ENCODE measurements at places on chromosomes 11 and 22.
A peak's percentile ranks its signal among the peaks of the same experiment; 100 is the strongest.

- DNase-seq, result no peak
Observed at GRCh38 chr22:37326726-37327125, 44.4 kb downstream of the CYTH4 start.

DNA sequence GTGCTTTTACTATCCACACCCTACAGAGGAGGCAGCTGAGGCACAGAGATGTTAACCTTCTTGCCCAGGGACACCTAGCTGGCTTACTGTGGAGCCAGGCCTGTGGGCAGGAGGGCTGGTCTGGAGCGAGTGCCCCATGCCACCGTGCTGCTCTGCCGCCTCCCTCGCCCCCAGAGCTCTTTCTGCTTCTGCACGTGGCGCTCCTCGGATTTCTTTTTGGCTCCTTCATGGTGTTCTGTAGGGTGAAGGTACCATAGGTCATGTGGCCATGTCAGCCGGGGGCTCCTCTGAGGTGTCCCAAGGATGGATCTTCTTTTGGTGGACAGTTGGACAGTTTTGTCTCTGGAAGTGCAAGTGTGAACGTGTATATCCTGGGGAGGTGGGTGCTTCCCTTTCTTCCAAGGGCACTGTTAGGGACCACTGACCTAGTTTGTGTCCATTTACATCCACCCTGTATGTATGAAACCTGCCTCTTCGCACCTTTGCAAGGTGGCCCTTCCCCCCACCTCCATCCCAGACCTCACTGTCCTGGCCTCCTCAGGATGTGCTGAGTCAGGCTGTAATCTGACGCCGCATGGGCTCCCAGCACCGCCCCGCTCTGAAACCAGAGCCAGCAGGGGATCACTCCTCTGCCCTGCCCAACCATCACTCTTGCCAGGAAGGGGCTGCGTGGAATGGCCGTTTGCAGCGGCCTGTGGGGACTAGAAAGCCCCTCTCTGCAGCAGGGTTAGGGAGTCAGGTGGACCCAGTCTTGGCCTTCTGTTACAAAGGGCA, 31.7 kb downstream of the POLR3H start:
- DNase-seq, result no peak

GRCh38 chr22:49447837-49448236, 379.8 kb downstream of the BRD1 start:
- no peak for DNase-seq

GRCh38 chr22:36369922-36370791, 17.6 kb downstream of the MYH9 start:
- no peak for DNase-seq

DNA sequence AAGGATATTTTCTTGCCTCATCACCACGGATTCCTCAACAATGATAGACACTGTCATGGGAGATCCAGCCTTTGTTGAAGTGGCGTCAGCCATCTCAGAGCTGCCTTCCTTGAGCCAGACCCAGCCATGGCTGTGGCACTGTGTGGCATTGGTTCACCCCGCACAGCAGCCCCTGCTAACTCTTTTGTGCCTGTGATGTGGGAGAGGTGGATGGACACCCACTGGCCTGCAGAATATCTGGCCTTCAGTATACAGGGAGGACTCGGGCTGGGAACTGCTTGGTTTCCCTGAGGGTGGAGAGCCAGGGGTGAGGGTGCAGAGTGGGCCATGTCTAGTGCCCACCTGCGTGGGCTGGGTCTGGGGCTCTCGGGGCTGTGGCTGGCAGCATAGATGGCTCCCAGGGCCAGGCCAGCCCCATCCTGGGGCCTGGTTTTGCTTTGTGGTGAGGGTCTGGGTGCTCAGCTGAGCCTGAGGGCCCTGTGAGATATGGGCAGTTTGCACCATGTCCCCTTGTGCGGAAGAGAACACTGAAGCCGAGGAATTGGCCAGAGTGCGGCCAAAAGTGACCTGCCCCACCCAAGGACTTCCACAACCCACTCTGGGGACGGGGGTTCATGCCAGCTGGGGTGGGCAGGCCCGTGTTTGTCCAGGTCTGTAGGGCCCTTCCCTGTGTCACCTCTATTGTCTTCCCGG, 6.1 kb downstream of the CLDN5 start:
- no peak for DNase-seq

- peak; percentile 81 for DNase-seq
Observed at GRCh38 chr22:19291580-19292457, at the start of gene CLTCL1. Gene CLTCL1, minus strand, starts transcription at chr22:19291719. Its CDS starts 78 bp downstream, at chr22:19291641.

DNA sequence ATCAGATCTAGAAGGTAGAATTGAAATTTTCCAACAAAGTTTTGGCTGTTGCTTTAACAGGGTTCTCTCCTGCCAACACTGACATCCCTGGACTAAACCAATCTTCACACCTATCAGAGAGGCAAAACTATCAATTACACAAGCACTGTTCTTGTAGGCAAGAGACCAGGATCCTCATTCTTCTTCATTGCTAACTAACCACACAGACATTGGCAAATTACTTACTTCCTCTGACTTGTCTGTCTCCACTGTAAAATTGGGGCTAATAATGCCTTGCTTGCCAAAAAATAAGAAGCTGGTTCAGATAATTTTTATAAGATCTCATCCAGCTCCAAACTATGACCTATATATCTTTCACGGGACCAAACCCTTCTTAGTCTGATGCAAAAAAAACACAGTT, 93.8 kb upstream of the DDI1 start:
- no peak for DNase-seq

GRCh38 chr22:24554313-24555164, at the start of gene GUCD1:
Gene GUCD1, minus strand, starts transcription at chr22:24555138. Its CDS starts 147 bp downstream, at chr22:24554991.
- peak; percentile 18 for DNase-seq

DNA sequence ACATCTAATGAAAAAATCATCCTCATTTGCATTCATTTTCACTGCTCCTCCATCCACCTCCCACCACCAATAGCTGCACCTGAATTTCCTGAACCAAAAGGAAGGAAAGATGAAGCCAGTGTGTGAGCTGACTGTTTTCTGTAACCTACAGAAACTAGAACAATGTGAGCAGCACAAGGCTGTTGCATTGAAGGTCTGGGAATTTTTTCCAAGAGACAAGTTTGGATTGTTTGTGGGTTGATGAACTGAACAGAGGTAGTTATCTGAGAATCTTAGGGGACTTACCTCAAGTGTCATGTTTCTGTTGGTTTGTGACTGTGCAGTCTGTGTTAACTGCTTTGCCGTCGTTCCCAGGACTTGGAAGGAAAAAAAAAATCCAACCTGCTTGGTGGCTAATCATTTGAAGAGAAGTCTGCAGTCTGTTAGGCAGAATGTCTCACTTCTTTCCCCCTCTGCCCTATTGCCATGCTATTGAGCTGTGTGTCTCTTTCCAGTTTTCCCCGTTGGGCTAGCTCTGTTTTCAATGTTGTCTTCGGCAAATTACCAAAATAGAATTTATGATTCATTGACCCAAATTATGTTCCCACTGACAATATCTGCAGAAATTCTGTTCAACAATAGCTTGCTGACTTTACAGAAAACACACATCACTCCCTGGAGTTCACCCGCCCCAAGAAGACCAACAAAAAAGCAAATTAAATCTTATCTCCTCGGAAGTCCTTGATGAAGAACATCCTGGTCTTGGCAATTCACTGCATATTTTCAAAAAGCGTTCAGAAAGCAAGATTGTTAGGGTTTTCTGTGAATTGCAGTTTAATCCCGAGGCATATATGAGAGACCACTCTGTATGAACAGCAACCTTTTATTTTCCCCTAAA, 76.0 kb downstream of the SC5D start:
- no peak for DNase-seq

- DNase-seq, result no peak
Observed at GRCh38 chr11:74487875-74488274, 5.6 kb downstream of the LIPT2 start.

DNA sequence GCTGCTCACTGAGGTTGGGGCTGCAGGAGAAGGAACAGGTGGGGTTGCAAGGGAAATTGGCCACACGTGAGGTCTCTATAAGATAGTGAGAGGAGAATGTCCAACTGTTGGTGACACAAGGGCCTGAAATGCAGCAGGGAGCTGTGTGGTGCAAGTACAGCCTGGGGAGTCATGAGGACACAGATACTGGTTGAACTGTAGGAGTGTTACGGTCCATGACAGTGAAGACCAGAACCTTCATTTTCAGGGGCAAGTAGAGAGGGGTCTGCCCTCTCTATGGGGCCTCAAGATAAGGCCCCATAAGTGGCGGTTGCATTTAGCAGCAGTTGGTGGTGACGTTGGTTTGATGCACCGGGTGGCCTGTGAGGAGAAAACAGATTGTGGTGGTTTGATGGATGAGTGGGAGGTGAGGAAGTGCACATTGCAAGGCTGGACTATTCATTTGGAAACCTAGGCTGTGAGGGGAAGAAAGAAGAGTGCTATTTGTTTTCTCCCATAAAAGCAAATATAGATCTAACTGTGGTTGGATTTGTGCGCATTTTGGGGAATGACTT, 39.4 kb downstream of the MICAL2 start:
- no peak for DNase-seq

- no peak for DNase-seq
Observed at GRCh38 chr11:25927411-25927953, 404.4 kb upstream of the ANO3 start.

DNA sequence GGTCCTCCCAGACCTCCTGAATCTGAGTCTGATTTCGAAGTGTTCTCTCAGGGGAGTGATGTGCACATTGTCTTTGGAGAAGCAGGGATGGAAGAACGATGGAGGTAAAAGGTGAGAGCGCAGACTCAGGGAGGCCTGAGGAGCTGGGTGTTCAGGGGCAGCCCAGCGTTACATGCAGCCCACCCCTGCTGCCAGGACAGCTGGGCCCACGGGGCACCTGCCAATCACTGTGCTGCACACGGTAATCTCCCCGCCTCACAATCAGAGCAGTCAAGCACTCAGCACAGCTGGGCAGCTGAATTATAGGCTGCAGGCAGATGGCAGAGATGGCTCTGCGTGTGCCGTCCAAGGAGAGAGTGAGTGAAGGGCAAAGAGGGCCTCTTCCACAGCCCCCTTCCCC, 17.9 kb upstream of the HTR3A start:
- DNase-seq, result no peak

- no peak for DNase-seq
Observed at GRCh38 chr22:32080904-32081303, 37.8 kb downstream of the SLC5A1 start.

DNA sequence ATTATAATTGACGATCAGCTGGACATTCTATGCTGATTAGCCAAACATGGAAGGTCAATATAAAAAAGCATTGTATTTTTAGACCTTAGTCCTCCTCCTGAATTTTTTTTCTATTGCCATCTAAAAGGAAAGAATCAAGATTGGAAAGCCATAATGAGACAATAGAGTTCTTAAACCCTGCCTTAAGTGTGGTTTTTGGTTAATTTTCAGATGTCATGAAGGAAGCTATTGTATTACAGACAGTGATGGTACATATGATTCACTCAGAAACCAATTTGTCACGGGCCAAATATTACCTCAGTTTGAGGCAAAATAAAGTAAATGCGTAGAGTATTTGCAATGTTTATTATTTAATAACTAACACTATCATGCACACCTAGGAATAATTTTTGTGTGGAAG, 1164.0 kb upstream of the RAG2 start:
- no peak for DNase-seq

DNA sequence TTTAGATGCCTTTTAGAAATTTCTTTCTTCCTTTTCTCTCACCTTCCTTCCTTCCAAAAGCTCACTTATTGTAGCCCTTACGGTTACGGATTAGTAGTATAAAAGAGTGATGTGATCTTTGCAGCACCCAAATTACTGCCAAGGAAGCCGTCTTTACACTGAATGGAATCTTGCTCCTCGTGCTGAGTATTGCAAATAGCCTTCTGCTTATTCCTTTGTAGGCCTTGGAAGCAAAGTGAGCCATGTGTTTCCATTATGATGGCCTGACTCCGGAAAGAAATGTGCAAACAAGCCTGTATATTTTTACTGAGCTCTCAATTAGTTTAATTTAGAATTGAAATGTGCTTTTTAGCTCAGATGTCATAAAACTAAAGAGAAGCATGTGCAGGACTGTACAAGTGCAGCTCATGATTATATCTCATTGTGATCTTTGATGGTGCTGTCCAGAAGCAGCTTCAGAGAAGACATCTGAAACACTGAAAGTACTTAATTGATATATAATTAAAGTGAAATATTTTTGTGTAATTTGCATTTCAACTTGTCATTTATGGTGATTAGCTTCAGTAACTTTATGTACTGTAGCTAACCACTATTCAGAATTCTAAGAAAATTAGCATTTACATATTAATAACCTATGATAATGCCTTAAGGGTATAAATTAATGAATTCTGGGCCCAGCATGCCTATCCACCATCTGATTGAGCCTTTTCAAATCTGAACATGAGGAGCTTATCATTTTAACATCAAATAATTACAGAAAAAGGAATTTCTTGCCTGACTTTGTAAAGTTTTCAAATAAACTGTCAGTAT, 129.3 kb downstream of the GRIA4 start:
- DNase-seq, result no peak

GRCh38 chr11:65013888-65014725, at the start of gene ARL2:
Gene ARL2, plus strand, starts transcription at chr11:65014160. Its CDS starts 48 bp downstream, at chr11:65014208.
- DNase-seq, result peak; percentile 92

GRCh38 chr11:66277471-66278362, at the start of gene CNIH2:
Gene CNIH2, plus strand, starts transcription at chr11:66278175. Its CDS starts 282 bp downstream, at chr11:66278457.
- DNase-seq, result peak; percentile 48

GRCh38 chr22:22037740-22038139, 55.2 kb upstream of the TOP3B start:
- no peak for DNase-seq
